ENCODE measurements at places on chromosomes 5 and 9.

GRCh38 chr5:147359101-147359500 lies 124.3 kb downstream of the STK32A start:
- no peak for DNase-seq

GRCh38 chr5:39714036-39714698 lies 289.4 kb upstream of the DAB2 start:
- peak; percentile 52 for DNase-seq

DNA sequence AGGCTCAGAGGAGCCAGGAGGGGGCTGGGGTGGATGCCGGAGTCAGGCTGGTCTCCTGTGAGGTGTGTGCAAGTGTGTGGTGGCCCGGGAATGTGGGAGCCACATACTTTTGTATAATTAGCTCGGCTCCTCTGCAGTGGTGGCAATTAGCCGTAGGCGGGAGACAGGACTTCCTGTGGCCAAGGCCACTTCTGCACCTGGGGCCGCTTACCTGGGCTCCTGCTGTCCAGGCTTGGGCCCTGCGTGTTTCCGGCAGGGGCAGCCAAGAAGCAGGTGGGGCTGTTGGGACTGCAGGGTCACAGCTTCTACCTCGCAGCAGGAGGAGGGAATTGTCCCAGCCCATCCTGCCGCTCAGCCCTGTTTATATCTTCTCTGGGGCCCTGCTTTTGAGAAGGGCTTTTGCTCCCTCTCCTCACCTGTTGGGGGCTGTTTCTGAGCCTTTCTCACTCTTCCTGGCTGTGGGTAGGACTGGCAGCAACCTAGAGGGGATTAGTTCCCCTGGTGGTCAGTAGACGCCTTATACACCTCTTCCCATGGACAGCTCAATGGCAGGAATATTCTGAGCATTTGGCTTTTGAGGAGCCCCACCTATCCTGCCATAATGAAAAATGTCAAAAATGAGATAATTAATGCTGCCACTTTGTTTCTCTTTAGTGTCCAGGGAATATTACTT lies 145.4 kb upstream of the PITX1 start:
- DNase-seq = no peak

GRCh38 chr5:93967923-93968322 lies 226.5 kb upstream of the POU5F2 start:
- no peak for DNase-seq

DNA sequence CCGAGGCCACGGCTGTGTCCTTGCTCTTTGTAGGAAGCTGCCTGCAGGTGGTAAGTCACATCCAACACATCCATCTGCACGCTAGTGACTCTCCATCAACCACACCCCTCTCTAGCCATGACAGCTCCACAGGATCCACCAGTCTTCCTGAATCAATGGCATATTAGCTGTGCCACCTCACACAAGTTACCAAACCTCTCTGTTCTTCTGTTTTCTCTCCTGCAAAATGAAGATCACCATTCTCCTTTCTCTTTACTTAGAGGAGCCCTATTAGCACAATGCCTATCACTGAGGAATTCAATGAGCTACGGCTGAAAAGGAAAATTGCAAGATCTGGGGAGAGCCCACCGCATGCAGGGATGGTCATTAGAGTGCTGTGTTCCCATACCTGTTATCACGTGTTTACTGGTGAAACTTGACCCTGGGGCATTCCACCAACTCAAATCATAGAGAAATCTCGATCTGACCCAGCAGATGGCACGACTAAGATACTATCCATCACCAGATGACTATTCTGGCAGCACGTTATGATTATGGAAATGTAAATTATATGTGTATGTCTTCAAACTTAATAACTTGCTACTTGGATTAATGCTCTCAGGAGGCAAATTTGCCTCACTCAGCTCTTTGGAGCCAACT lies 20.9 kb downstream of the WHRN start:
- DNase-seq = no peak

DNA sequence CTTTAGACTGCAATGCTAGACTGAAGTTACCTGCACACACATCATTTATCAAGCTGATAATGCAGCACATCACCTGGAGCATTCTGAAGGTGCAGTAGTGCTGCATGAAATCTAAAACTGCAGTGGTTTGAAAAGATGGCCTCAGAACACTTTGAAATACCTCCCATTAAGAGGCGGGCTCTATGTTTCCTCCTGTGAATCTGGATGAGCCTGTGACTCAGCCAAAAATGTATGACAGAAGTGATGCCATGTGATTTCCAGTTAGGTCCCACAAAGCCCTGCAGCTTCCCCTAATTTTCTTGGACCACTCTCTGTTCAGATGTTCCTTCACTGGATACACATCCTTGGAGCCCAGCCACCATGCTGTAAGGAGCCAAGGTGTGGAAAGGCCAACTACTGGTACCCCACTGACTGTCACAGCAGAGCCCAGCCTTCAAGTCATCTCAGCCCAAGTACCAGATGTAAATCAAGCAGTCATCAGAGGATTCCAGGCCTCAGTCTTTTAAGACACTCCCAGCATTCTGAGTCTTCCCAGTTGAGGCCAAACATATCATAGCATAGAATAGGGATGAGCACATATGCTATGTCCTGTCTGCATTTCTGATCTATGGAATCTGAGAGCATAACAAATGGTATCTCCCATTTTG lies 27.2 kb upstream of the DEPDC1B start:
- no peak for DNase-seq

GRCh38 chr9:87662808-87663528 lies 63.0 kb upstream of the CTSL start:
- DNase-seq = peak; percentile 88

- DNase-seq = peak; percentile 88
Observed at GRCh38 chr9:136244122-136244968, 1.3 kb downstream of the QSOX2 start.

GRCh38 chr9:128340691-128341434 lies 536 bp downstream of the SLC27A4 start:
- DNase-seq = peak; percentile 34

DNA sequence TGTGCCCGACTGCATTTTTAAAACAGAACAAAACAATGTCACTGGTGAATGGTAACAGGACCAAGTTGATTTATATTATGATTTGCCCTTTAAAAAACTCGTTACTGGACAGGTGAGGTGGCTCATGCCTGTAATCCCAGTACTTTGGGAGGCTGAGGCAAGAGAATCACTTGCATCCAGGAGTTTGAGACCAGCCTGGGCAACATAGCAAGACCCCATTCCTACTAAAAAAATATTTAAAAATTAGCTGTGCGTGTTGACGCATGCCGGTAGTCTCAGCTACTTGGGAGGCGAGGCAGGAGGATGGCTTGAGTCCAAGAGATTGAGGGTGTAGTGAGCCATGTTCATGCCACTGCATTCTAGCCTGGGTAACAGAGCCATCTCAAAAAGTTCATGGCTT lies 7.2 kb downstream of the UNC13B start:
- no peak for DNase-seq

DNA sequence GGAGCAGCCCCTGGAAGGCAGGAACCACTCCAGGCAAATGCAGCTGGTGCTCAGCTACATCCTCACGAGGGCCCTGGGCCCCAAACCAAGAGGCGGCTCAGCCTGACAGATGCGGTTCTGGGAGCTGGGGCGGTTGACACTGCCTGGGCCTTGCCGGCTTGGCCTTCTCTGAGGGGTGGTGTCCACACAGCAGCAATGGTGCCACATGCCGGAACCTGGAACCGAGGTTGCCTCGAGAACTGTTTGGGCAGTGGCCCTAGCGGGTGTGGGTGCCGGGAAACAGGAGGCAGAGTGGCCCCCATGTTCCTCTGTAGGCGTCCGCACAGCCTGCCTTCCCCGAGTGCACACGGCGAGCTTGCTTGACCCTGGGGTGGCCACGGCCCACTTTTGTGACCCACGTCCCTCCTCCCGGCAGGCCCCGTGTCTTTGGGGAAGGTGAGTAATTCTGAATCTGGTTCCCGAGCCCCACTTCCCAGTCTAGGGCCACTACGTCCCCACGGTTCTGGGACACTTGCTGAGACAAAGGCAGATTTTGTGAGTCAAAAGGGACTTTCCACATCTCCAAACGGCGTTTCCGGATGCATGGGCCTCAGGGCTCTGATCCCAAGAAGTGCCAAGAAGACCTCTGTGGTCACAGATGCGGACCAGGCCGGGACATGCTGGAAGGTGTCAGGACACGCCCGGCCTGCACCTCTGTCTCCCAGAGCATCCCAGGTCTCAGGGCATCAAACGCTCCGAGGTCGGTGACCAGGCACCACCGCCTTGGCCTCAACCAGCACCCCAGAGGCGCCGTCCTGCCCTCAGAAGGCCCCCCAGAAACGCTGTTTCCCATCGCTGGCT lies 27.7 kb upstream of the SLC12A7 start:
- DNase-seq = no peak

DNA sequence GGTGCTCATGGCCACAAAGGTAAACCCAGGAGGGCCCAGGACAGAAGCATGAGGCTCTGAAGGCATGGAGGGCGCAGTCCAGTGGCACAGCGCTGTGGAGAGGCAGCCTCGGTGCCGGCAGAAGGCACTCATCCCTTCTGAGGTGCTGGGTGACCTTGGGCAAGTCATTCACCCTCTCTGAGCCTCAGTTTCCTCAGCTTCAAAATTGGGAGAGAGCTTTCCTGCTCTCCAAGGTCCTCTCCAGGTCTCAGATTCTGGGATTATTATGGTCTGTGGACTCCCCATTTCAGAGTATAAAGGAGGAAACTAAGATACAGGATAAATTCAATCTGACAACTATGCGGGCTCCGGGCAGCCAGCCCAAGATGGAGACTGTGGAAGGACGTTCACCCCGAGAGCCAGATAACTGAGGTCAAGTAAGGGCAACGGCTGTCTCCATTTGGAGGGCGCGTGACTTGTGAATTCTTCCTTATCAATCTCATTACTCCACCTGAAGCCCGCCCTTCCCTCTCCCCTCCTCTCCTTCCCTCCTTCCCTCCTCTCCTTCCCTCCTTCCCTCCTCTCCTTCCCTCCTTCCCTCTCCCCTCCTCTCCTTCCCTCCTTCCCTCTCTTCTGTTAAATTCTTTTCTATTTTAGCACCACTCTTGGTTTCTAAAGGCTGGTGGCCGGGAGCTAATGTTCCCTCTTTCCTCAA lies 58.1 kb downstream of the LRSAM1 start:
- no peak for DNase-seq

- peak; percentile 36 for DNase-seq
Observed at GRCh38 chr5:96067894-96068614, 106.4 kb upstream of the ELL2 start.

- DNase-seq = no peak
Observed at GRCh38 chr5:26805076-26805475, 233.3 kb downstream of the CDH9 start.

Data from activated CD4-positive, alpha-beta T cell treated with anti-CD3 and anti-CD28 coated beads for 36 hours (primary cell).